ENCODE measurements at places on chromosomes 3 and 15. TPM values are rescaled to one million over a fixed set of nuclear protein-coding genes. Genes with fewer than 3 reads are reported as not detected.

SLC24A5 gene
- total RNA-seq: not detected

UBAP1L gene
- total RNA-seq: 5.6 TPM

ACTR8 gene
- total RNA-seq: 31.5 TPM

COX5A gene
- total RNA-seq: 165 TPM

SOX2 gene
- 0.55 TPM for total RNA-seq

LMAN1L gene
- not detected for total RNA-seq

SPINK8 gene
- not detected for total RNA-seq

PAQR5 gene
- 20.5 TPM for total RNA-seq

FANCD2OS gene
- total RNA-seq: not detected

PLA1A gene
- 1.6 TPM for total RNA-seq
